ENCODE measurements at places on chromosomes 4 and X.

- no peak for DNase-seq
Measured at GRCh38 chr4:84697615-84698201, 114.8 kb downstream of the CDS1 start.

DNA sequence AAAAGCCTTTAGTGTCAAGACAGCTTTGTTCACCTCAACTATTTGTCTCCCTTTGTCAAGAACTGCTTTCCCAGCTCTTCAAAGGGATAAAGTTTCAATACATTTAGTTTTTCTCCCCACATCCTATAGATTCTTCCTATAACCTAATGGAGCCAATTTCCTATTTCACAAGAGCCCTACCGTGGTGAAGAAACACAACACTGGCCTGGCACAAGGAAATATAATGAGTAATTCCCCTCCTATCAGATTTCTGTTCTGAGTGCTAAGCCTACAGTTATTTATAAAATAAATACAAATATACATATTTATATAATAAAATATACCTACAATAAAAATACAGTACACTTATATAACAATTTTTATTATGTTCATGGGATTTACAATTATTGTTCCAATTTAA is 89.9 kb downstream of the SHISA3 start:
- no peak for DNase-seq

- no peak for DNase-seq
Measured at GRCh38 chr4:16496501-16496900, 270.2 kb upstream of the TAPT1 start.

DNA sequence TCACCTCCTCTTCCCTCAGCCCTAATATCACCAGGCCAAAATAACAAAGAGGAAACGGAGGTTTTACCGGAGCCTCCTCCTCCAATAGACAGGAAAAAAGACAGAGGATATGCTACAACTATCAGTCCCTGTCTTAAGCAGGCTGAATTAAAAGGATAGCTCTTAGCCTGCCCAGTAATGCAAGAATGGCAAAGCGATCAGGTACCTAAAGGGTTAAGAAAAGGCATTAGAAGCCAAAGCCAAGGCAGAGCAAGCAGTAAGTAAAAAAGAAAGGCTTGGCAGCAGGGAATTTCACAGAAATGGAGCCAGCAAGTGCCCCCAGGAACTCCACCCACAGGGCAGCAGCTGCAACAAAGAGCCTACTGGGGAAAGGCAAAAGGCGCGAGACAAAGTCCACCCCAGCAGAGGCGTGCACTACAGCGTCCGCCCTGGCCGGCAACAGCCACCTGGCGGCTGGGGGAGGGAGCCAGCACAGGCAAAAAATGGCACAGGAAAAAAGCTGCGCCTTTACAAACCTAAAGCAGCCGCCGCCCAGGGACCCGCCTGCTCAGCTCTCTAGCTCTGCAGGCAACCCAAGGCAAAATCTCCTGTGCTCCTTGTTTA is 220.6 kb upstream of the ZC4H2 start:
- peak; percentile 0 for DNase-seq

GRCh38 chr4:53346920-53347852 is 18.7 kb downstream of the SCFD2 start:
- DNase-seq, result no peak

- DNase-seq, result peak; percentile 88
Measured at GRCh38 chr4:40149960-40150385, 46.9 kb upstream of the RHOH start.

- DNase-seq, result no peak
Measured at GRCh38 chr4:107900067-107900466, 31.3 kb upstream of the CYP2U1 start.

GRCh38 chr4:5796976-5797375 is 86.0 kb downstream of the EVC start:
- DNase-seq, result no peak

- DNase-seq, result no peak
Measured at GRCh38 chr4:75715105-75715799, 9.1 kb upstream of the USO1 start.

DNA sequence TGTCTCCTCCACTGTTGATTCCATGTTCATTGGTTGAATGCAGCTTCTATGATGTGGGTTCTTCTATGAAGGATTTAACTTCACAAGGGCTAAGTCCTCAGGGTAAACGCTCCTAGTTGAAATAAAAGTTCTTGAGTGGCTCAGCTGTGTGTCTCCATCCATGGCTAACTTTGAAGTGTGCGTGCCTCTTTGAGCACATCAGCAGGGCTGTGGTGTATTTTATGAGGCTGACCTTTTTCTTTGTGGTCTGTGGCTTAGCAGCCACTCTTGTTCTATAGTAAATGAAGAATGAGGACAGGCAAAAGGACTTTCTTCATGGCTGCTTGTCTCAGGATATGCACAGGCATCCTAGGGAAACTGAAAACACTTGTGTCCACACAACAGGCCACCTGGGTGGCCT is 88.5 kb downstream of the KIT start:
- DNase-seq, result no peak

- DNase-seq, result peak; percentile 36
Measured at GRCh38 chrX:150897421-150898320, 797 bp downstream of the CD99L2 start.

- DNase-seq, result no peak
Measured at GRCh38 chr4:155761916-155762315, 3.1 kb downstream of the GUCY1B1 start.

GRCh38 chrX:107712231-107713202 is 63.1 kb downstream of the TSC22D3 start:
- peak; percentile 81 for DNase-seq

GRCh38 chr4:101183666-101184373 is 163.5 kb downstream of the PPP3CA start:
- no peak for DNase-seq

DNA sequence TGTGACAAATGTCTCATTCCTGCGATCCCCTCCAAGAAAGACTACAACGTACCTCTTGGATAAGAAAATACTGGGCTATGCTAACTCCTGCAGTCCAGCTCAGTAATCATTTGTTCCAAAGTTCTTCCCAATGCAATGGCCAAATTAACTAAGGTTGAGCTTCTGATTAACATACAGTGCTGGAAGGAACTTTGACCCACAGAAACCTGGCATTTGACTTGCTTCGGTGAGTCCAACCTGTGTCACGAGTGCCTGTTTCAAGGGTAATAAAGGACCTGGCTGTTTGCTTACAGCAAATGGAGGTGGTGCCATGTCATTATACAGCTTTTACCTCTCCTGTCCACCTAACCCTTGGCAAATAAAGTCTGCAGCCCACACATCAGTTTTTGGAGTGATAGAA is 83.2 kb downstream of the RBM47 start:
- no peak for DNase-seq

GRCh38 chr4:1329408-1330371 is 17.3 kb upstream of the UVSSA start:
- peak; percentile 58 for DNase-seq

DNA sequence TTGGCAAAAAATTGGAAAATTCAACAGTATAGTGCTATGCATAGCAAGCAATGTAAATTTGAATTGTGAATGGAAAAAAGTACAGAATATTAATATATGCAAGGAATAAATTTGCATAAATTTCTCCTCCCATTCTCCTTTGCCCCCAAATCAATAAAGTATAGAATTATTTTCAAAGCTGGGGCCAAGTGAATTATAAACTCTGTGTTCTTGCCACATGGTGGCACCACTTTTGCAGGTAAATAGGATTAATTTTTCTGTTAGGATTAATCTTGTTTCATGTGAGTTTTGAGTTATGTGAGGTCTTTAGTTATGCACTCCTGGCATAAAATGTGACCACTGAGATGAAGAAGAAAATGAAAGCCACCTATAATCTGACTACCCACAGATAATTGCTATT is 19.9 kb downstream of the COPS4 start:
- peak; percentile 33 for DNase-seq

- DNase-seq, result no peak
Measured at GRCh38 chrX:73577361-73577760, 14.4 kb downstream of the CHIC1 start.

- DNase-seq, result no peak
Measured at GRCh38 chr4:67483868-67484602, 61.3 kb downstream of the CENPC start.

DNA sequence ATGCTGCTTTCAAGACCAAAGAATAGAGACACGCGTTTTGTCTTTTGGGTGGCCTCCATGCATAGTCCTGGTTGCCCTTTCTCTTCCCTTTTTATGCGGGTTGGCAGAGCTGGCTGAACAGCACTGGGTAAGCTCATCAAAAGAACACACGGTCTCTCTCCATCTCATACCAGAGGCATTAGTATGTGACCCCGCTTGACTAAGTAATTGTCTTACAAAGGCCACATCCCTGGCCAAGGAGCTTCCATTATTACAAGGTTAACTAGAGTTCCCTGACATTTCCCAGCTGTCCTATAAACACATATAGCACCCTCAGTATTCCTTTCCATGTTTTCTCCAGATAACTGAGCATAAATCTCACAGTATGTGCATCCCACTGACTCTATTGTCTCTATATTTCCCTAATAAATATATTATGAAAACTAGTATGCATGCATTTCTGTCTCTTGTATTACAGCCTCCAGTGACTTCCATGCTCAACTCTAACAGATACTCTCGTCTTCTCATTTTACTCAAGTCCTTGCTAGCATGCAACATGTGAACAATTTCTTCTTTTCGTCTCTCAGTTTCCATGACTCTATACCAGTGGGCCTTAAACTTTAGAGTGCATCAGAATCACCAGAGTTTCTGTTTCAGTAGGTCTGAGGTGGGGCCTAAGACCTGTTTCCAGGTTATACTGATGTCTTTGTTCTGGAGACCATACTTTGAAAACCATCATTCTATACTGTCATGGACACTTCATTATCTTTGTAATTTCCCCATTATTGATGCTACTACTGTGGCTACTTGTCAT is 247.7 kb upstream of the ARSJ start:
- no peak for DNase-seq

DNA sequence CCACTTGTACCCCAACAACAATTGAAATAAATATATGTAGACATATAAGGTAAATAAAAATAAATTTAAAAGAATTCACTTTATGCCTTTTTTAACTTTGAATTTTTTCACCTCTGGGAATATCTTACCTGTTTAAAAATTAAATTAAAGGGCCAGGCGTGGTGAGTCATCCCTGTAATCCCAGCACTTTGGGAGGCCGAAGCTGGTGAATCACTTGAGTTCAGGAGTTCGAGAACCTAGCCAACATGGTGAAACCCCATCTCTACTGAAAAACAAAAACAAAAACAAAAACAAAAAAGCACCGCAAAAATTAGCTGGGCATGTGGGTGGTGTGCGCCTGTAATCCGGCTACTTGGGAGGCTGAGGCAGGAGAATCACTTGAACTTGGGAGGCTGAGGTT is 164.8 kb downstream of the AASDH start:
- no peak for DNase-seq

DNA sequence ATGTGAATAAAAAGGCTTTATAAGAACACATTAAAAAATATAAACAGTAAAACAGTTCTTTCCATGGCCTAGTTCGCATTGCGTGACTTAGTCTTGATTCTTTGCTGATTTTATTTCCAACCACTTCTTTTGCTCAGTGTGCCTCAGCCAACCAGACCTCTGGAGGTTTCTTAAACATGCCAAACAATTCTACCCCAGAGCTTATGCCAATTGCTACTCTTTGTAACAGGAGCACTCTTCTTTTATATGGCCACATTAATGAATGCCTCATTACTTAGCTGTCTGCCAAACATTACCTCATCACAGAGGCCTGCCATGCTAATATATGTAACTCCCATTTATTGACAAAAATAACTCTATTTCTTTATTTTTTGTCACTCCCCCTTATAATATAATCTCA is 202.3 kb downstream of the NDST4 start:
- DNase-seq, result no peak

GRCh38 chrX:57313583-57314215 is 27.2 kb downstream of the FAAH2 start:
- DNase-seq, result no peak

DNA sequence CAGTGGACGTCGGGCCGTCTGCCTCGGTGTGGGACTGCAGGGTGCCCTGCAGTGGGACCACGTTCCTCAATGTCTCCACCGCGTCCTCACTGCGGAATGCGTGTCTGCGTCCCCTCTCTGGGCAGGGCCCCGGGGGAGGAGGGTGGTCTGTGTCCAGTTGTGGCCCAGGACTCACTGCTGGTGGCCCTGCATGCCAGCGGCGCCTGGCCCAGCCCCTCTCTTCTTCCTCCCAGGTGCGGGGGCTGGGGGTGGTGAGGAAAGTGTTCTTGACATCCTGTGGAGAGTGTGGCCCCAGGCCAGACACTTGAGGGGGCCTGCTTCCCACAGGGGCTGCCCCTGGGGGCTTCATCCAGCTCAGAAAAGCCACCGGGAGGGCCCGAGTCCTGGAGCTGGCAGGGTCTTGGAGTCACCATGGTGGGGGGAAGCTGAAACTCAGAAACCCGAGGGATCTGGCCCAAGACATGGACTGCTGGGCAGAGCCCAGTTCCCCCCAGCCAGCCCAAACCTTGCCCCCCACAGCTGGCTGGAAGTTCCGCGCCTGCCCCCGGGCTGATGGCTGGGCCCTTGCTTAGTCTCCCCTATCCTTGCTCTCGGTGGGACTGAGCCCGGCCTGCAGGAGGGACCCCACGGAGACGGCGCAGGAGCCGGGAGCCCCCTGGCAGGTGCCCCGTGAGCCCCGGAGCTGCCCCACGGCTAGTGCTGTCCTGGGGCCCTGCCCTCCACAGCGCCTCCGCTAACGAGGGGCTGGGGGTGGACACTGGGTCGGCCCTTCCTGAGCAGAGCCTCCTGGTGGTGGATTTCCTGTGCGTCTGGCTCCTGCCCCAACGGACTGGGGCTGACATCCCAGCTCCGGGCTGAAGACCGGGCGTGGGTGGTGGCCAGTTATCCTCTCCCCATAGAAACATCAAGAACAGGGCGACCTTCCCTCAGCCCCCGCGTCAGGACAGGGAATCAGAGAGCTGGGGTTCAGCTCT is 2.9 kb downstream of the DOK7 start:
- no peak for DNase-seq

GRCh38 chr4:76147454-76148141 is 599 bp downstream of the NUP54 start:
- DNase-seq, result peak; percentile 42

GRCh38 chrX:19237901-19238300 is 105.8 kb upstream of the PDHA1 start:
- DNase-seq, result no peak

GRCh38 chrX:43862434-43862833 is 19.8 kb downstream of the MAOB start:
- no peak for DNase-seq

- no peak for DNase-seq
Measured at GRCh38 chrX:19347916-19348315, 4.2 kb downstream of the PDHA1 start.

GRCh38 chr4:144709159-144709558 is 63.2 kb downstream of the HHIP start:
- DNase-seq, result no peak
